ENCODE measurements at places on chromosomes 4 and X. TPM values are rescaled to one million over a fixed set of nuclear protein-coding genes. Genes with fewer than 3 reads are reported as not detected.

WNK3 gene
- total RNA-seq, result 1.2 TPM

TNIP3 gene
- 0.16 TPM for total RNA-seq

MND1 gene
- total RNA-seq, result not detected

RAB9B gene
- 0.74 TPM for total RNA-seq

HERC5 gene
- 5.9 TPM for total RNA-seq

FAM47E gene
- total RNA-seq, result 3.3 TPM

SMPX gene
- total RNA-seq, result not detected
